ENCODE measurements at places on chromosomes 1 and 21.

- no peak for DNase-seq
Observed at GRCh38 chr1:152162792-152163463, 3.9 kb upstream of the RPTN start.

DNA sequence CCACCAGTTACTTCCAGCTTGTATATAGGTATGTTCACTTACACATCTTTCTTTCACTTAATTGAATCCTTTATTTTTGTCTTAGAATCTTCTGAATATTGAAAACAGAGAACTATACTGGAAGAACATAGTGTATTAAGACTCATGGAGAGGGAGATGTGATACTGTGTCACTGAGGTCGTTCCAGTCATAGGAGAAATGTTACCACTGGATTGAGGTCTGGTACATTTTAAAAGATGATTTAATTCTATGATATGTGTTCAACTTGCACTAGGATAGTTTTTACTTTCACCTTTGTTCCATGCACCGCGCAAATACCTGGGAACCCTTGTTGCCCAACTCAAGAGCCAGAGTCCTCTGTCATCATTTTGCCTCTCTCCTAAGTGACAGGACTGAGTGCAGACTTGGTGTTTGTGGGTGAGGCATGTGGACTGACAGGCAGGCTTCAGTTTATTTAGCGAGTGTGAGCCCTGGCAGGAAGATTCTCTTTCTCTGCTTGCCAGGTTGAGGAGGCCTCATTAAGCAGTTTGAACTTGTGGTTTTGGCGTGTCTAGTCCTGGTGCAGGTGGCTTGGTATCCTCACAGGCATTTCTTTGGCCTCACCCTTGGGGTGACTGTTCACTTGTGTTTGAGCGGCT is 63.7 kb downstream of the DYRK1A start:
- DNase-seq = no peak

DNA sequence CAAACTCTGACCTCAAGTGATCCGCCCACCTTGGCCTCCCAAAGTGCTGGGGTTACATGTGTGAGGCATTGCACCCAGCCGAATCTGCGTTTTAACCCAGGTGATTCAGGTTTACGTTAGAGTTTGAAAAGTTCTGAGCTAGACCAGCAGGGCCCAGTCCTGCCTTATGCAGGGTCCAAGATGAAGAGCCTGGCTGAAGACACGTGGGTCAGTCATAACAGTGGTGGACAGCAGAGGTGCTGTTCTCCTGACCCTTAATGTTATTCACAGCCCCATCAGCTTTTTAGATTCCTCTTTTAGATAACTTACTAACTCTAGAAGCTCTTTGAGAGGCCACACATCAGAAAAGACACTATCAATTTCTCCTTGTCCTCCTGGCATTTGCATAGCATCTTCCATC is 50.0 kb downstream of the GNG4 start:
- no peak for DNase-seq

- no peak for DNase-seq
Observed at GRCh38 chr1:84377480-84378095, 20.7 kb upstream of the DNASE2B start.

DNA sequence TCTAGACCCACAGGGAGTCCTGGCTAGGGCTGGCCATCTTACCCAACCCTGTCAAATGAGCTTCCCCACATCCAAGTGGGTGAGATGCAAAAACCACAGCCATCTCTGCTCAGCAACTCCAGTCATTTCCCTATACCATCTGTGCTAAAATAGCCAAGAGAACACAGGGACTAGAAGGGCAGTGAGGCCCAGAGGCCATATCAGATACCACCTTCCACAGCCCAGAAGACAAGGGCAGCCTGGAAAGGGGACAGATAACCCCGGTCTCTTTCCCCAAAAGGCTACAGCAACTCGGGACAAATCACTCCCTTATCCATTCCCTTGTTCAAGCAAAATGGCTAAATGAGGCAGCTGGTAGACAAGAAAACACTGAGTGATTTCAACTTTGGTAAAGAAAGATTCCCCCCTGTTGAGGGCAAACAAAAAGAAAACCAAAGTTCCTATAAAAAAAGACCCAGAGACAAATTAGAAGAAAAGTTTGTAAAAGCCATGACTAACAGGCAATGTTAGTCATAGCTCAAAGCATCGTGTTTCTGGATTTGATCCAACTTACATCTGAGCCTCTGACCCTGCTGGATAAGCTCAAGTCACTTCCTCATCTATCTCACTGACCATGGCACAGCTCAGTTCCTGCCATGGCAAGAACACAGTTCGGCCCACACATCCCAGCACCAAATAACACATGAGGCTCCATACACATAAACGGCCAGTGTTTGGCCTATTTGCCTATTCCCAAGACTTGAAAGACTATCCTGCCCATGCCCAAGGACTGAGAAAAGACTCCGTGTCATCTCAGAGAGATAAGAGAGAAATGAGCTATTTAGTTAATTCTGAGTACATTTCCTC is 3.1 kb downstream of the LAMB3 start:
- no peak for DNase-seq

DNA sequence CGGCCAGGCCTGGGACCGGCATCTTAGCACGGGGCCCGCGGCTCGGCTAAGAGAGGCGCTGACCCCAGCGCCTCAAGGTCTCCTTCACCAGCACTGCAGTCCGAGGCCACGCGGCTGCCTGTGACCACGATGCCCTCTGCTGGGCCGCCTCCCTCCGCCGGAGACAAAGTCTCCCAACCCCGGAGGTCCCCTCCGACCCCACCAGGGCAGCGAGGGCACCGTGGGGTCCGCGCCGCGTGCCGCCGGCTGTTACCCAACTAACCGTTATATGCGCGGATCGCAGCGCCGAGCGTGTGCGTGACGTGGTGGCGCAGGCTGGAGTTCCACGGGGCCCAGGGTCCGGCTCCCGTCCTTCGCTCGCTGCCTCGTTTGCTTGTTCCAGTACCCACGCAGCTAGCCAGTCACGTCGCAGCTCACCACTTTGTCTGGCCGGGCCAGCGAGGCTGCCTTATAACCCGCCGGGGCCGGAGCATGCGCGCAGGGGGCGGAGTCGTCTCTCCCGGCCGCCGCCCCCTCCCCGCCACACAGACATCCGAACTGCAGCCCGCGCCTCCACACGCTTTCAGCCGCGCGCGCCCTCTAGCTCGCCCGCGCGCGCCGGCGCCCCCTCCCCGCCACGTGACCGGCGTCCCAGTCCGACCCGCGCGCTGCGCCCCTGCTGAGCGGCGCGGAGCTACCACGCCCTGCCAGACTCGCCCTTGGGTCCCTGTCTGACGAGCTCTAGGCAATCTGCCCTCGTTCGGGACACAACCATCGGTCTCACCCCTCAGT is at the start of gene SLC16A1:
Gene SLC16A1, minus strand, starts transcription at position 424 of the 771 bp plus-strand sequence. CDS start 26,888 bp downstream, outside the sequence.
- peak; percentile 90 for DNase-seq

DNA sequence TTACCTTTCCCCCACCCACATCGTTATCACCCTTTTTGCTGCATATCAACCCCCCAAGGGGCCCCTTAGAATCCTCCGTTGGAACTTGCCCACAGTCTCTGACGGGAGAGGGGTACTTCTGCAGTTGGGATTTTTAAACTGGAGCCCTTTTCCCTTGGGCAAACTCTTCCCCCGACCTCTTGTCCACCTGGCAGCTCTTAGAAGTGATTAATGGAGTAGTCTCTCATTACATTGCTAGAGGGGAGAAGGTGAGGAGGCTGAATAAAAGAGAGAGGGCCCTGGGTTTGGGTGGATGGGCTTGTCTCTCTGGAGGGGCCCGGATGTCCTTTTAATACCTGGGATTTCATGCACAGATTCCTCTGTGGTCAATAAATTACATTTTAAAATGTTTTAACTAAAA is 27.2 kb upstream of the TSPAN2 start:
- no peak for DNase-seq

GRCh38 chr1:13730751-13731482 is 30.9 kb downstream of the PRDM2 start:
- peak; percentile 73 for DNase-seq

DNA sequence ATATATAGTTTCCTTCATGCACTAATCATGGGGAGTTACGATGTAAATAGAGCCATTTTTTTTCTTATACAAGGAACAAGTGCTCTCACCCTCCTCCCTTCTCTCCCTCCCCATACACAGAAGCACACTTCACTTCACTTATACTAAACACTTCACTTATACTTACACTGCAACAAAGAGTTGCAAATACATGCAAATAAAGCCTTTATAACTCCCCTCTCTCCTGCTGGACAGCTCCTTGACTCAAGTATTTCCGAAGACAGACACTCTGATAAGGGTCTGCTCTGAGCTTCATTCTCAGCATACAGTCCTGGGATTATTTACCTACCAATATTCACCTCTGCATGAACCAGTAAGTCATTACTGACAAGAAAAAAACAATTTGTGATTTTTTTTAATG is 35.6 kb upstream of the ERG start:
- no peak for DNase-seq

GRCh38 chr1:8025671-8026144 is 401 bp downstream of the ERRFI1 start:
- DNase-seq = no peak

DNA sequence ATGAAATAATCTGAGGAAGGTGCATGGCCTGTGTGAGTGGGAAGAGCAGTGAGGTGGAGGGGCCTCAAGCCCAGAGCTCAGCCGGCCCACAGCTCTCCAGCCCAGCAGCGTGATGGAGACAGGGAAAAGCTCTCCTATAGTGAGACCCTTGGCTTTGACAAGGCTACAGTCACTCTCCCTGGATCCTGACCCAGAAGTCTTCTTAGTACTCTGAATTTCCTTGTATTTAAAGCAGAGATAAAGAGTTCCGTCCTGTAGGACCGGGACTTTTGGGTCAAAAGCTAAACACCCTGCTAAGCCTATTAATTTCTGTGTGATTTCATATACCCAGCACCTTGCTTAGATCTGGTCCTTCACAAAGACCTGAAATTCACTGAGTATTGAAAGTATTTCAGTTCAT is 48.2 kb upstream of the F3 start:
- no peak for DNase-seq

GRCh38 chr1:229287267-229287666 is 16.4 kb downstream of the RAB4A start:
- DNase-seq = no peak

DNA sequence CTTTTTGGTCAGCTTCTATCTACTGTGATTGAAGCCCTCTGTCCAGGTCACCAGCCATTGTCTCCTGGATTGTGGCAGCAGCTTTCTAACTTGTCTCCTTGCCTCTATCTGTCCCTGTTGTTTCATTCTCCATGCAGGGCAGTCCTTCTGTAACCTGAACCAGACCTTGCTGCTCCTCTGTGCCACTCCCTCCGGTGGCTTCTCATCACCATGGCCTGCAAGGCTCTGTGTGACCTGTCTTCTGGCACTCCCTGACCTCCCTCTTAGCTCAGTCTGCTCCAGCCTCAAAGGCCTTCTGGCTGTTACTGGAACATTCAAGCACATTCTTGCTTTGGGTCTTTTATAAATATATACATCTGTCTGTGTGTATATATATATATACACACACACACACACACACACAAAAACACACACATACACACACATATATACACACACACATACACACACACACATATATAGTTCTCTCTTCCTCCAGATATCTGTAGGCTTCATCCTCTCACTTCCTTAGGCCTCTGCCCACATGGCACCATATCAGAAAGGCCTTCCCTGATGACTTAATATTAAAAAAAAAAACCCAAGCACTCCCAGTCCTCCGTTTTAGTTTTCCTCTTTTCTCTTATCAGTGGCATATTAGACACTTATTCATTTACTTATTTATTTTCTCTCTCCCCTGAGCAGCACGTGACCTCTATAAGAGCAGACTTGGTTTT is 21.2 kb upstream of the JUN start:
- no peak for DNase-seq

DNA sequence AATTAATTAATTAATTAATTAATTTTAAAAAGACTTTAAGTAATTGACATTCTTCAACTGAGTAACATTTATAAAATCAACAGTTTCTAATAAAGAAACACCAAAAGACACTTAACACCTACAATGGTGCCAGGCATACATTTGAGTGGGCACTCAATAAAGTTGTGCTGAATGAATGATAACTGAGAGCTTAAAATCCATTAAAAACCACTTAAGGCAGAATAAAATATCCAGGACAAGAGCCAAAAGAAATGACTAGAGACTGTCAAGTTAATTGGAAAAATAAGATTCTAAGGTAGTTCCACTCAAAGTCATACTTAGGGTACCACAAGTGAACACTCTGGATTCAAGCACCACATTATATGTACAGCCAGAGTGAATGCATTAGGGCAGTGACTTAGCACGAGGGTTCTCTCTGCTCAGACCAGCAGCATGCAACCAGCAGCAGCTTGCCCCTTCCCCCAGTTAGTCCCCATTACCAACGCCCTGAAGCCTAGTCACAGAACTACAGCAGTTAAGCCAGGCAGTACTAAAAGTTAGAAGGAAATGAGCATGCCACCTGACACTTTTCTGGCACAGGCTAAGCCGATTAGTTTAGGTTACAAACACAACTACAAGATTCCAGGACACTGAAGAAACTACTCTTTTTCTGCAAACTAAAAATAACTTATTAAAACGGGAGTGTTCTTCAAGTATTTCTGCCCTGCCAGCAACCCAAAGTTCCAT is 46.5 kb downstream of the LUZP1 start:
- DNase-seq = no peak

- DNase-seq = no peak
Observed at GRCh38 chr1:204647114-204647804, 38.3 kb downstream of the LRRN2 start.

DNA sequence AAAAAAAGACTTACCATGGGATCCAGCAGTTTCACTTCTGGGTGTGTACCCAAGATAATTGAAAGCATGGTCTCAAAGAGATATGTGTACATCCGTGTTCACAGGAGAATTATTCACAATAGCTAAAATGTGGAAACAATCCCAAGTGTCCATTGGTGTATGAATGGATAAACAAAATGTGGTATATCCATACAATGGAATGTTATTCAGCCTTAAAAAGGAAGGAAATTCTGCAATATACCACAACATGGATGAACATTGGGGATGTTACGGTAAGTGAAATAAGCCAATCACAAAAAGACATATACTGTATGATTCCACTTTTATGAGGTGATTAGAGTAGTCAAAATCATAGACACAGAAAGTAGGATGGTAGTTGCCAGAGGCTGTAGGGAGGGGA is 7.0 kb upstream of the TUT4 start:
- no peak for DNase-seq

All from stimulated activated CD4-positive, alpha-beta T cell treated with anti-CD3 and anti-CD28 coated beads, Interleukin-15, amount 100 ng/mL, for 48 hours (primary cell).